ENCODE measurements at places on chromosomes 1 and 21. TPM values are rescaled to one million over a fixed set of nuclear protein-coding genes. Genes with fewer than 3 reads are reported as not detected.

Gene OR2T3
- not detected for total RNA-seq

Gene SPATA21
- not detected for total RNA-seq

Gene APCS
- not detected for total RNA-seq

Gene PAQR7
- total RNA-seq, result 6.5 TPM

Gene DCDC2B
- total RNA-seq, result not detected

Gene ZNF593OS
- not detected for total RNA-seq

Gene GBP4
- total RNA-seq, result 4.1 TPM

Gene ATP1A4
- 0.62 TPM for total RNA-seq

Gene HP1BP3
- 287 TPM for total RNA-seq

Gene MEX3A
- total RNA-seq, result 4.0 TPM

Gene C1QB
- 18.5 TPM for total RNA-seq

Gene TENT5C
- 13.3 TPM for total RNA-seq

Gene KIF2C
- total RNA-seq, result 12.5 TPM

Gene PM20D1
- not detected for total RNA-seq

Gene FAM43B
- total RNA-seq, result not detected

Gene GPR25
- total RNA-seq, result not detected

Gene BRDT
- not detected for total RNA-seq

Gene KRTAP19-2
- total RNA-seq, result not detected

Gene PTPN14
- total RNA-seq, result 36.1 TPM

Gene SPRR2G
- total RNA-seq, result not detected

Gene REN
- not detected for total RNA-seq

Gene TNFSF18
- not detected for total RNA-seq

Gene IL20
- total RNA-seq, result not detected

Gene SLC6A9
- total RNA-seq, result 3.7 TPM

Gene BLACAT1
- total RNA-seq, result 0.31 TPM

Gene VWA5B1
- total RNA-seq, result 0.31 TPM

Gene MARCKSL1
- 40.8 TPM for total RNA-seq
